Stimulated activated CD8-positive, alpha-beta memory T cell treated with anti-CD3 and anti-CD28 coated beads, Interleukin-2, amount 100 ng/mL, for 1 hour (primary cell): ENCODE measurements at places on chromosomes 7 and 10.

- no peak for DNase-seq
Observed at GRCh38 chr7:22581099-22581498, 81.1 kb upstream of the STEAP1B start.

GRCh38 chr7:45698303-45699014 is 124.3 kb downstream of the ADCY1 start:
- no peak for DNase-seq

DNA sequence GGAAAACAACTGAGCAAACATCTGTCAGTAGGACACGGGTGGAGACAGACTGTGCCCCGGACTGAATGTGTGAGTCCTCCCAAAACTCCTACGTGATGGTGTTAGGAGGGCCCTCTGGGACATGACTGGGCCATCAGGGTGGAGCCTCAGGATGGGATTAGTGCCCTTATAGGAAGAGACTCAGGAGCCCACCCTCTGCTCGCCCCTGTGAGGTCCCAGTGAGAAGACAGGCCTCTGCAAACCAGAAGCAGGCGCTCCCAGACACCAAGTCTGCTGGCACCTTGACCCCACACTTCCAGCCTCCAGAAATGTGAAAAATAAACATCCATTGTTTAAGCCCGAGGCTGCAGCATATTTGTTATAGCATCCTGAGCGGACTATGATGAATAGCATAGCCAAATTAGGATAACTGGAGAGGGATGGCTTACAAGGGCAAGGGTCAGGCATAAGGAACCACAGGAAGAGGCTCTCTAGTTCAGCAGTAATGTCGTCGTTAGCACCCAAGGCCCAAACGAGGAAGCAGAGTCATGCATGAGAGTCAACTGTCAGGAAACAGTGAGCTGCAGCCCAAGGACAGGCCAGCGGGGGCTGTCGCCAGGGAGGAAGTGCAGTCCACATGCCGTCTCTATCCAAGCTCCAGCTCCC is 50.6 kb downstream of the PTPRN2 start:
- no peak for DNase-seq

GRCh38 chr7:110557-111232 is 81.7 kb upstream of the FAM20C start:
- no peak for DNase-seq

GRCh38 chr10:22945934-22946673 is 18.3 kb downstream of the ARMC3 start:
- DNase-seq, result no peak

DNA sequence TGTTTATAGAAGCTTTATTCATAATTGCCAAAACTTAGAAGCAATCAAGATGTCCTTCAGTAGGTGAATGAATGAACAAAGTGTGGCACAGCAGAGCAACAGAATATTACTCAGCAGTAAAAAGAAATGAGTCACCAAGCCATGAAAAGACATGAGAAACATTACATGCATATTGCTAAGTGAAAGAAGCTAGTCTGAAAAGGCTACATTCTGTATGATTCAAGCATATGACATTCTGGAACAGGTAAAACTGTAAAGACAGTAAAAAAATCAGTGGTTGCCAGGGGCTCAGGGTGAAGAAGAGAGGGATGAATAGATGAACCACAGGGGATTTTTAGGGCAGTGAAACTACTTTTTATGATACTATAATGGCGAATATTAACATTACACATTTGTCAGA is 80.9 kb upstream of the APBB1IP start:
- no peak for DNase-seq

GRCh38 chr10:132263866-132264265 is 43.9 kb downstream of the STK32C start:
- DNase-seq, result no peak

GRCh38 chr7:107045980-107046379 is 1.5 kb downstream of the PRKAR2B start:
- DNase-seq, result no peak

DNA sequence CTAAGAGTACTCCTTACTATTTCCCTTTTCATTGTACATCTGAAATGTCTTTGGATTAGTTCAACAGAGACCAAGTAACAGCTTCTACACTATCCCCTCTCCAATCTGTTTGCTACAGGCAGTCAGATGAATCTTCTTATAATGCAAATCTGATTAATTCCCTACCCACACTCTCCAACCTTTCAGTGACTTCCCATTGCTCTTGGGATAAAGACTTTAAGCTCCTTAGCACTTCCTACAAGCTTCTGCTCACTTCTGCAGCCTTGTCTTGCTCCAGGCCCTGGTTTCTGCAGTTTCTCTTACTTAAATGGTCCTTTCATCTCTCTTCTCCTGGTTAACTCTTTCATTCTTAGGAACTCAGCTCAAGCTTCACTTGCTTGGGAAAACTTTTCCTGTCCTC is 65.2 kb upstream of the FEZF1 start:
- no peak for DNase-seq

DNA sequence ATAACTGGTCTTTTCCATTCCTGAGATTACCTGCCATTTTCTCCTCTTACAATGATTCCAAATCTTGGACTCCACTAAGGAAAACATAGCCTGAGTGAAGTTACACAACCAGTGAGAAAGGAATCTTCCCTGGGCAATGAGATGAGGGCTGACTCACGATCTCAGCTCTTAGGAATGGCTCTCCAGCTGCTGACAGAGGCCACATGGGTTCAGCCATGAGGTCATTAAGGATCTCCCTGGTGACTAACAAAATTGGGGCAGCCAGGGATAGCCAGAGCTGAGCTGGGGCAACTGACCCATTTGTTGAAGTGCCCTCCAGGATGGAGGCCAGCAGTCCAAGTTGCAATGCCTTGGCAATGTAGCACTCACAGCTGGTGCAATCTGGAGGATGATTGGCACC is 78.7 kb upstream of the MKLN1 start:
- no peak for DNase-seq

GRCh38 chr7:68813551-68814080 is 784.7 kb upstream of the AUTS2 start:
- no peak for DNase-seq

GRCh38 chr10:68027429-68027828 is 47.7 kb downstream of the HERC4 start:
- DNase-seq, result no peak

DNA sequence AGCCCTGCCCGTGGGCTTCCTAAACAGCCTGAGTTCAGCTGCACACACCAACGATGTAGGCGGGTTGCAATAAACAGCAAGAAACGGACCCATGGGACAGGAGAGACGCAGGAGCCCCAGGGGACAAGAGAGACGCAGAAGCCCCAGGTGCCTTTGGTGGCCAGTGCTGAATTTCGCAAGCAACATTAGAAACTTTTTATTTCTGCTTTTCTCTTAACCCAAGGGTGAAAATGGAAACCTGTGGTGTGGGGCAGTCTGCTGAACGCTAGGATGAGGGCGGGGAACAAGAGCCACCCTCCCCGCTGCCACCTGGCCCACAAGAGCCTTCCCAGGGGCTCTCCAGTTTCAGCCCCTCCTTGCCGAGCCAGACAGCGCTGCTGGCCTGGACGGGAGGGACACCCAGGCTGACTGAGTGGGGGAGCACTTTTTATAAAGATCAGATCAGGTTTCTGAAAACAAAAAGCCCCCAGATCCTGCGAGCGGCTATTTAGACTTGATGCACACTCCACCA is 20.0 kb upstream of the GPR146 start:
- no peak for DNase-seq

- no peak for DNase-seq
Observed at GRCh38 chr10:130215931-130216231, 79.7 kb downstream of the GLRX3 start.

GRCh38 chr10:120475844-120476791 is 19.1 kb downstream of the PLPP4 start:
- DNase-seq, result no peak

DNA sequence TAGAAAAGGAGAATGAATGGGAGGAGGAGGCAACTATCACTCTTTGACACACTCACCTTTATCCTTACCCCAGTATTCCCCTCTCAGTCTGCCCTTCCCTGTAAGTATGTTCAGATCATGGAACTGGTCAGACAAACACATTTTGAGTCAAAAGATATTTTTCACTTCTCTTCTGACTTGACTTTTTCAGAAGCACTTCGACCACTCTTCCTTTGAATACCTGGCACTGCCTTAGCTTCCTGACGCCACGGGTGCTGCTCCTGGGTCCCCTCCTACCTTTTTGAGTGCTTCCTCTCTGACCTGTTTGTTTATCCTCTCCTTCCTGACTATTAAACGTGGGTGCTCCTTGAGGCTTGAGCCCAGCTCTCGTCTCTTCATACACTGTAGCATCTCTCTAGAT is 19.8 kb upstream of the C10orf67 start:
- no peak for DNase-seq

DNA sequence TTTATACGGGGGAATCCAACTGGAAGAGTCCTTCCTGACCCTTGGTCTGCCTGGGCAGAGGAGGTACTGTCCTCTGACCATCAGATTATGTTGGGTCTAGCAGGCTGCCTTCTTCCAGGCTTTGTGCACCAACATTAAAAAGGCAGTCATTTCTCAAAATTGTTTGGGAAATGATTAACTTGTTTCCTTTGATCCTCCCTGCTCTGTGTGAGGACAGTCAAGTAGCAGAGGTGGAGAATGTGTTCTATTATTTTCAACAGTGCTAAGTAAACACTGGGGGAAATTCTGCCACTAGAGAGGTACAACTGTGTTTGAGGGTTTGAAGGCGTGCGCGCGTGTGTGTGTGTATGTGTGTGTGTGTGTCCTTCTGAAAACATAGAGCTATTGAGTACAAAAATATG is 20.6 kb downstream of the ACSL5 start:
- no peak for DNase-seq

- no peak for DNase-seq
Observed at GRCh38 chr10:45408421-45409319, 34.7 kb downstream of the ALOX5 start.

DNA sequence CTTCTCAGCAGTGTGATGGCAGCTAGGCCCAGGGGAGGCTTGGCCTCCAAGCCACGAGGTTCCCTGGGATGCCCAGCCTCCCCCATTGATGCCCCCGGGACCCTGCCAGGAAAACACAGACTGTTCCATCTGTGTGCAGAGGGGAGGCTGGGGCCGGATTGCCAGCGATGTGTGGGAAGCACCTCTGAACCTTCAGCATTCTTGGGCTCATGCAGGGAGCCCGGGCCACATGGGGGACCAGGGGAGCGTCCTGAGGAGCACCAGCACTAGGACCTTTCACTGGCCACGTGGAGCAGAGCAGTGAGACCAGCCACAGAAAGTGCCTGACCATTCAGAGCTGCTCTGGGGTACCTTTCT is 2.6 kb downstream of the IMPDH1 start:
- DNase-seq, result no peak

DNA sequence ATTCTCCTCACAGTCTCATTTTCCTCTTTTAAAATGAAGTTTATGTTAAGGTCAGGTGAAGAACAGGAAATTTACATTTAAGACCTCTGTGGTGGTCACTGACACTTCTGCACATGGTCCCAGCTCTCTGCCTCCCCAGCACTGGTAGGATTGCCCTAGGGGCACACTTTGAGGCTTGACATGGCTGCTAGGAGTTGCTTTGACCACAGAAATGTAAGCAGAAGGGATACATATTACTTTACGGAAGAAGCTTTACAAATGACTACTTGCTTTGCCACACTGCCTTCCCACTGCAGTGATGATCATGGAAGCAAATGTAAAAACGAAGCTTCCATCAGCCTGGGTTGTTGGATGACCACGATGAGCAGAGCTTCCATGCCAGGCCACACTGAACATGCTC is 53.1 kb upstream of the RSU1 start:
- no peak for DNase-seq

DNA sequence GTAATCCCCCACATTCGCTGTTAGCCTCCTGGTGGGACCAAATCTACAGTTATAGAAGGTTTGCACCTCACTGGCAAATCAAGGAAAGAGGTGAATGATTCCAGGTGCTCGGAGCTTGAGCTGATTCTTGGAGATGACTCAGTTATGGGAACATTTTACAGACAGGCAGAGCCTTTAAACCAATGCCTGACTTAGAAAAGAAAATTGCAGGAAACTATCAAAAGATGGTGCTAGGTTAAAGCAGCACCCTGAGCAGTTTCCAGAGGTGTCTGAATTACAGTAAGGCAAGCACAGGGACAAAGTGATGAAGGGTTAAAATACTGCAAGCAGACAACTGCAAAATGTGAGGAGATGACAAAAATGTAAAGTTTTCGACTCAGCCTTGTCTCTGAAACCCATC is 2.9 kb downstream of the LRRTM3 start:
- no peak for DNase-seq

GRCh38 chr7:103993551-103993950 is 4.1 kb upstream of the RELN start:
- DNase-seq, result no peak

- no peak for DNase-seq
Observed at GRCh38 chr10:69146759-69147158, 22.8 kb downstream of the VPS26A start.

DNA sequence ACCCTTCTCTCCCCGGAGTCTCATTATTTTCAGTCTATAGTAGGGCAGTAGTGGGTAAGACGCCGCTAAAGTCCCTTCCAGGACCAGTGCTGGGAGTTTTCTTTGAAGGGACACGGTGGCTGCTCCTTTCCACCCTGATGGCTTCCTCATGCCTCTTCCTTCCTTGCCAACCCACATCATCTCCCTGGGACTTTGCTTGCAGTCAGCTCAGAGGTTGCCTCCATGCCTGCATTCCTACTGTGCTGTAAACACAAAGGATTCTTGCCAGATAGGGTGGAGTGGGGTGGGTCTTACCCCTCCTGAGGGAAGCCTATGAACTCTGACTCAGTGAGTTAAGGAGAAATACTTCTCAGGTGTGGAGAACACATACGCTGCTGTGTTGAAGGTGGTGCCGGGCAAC is 59.9 kb upstream of the IGFBP3 start:
- DNase-seq, result no peak

DNA sequence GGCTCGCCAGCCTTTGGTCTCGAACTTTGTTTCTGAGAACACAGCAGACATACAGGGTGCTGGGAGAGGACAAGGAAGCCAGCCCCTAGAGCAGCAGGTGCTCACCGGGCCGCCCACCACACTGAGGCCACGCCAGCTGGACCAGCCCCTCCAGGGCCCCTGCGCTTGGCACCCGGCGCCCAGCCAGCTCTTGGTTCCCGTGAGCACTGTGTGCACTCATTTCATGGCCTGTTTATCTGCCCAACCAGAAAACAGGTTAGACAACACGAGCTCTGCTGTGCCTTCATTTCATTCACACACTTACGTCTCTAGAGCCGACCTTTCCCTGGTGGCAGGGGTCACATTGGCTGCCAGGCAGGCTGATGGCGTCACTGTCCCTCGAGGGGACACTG is 104.0 kb downstream of the CYTH3 start:
- DNase-seq, result no peak

DNA sequence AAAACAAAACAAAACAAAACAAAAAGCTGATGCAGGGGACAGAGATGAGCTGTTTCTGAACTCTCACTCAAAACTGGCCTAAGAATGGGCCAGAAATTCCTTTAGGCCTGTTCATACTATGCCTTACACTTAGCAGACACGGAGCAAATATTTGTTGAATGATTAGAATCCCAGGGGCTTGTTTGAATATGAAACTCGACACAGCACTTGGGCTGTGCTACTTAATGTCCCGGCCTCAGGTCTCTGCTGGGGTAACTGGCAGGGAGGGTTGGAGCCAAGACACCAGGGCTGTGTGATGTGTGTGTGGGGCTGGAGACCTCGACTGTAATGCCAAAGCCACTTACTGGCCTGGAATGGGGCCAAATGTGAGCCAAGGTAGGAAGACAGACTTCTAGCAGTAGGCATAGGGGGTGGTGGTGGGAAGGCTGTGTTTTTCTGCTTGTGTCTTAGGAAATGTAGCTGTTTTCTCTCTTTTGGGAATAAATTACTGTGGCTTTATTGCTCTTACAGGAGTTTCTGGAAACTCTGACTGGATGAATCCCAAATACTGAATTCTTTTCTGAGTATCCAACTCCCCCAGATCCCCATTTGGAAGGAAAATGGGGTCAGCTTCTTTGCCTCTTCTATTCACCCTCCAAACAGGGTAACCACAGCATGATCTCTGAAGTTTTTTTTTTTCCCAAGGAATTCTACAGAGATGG is 66.7 kb downstream of the EMX2 start:
- DNase-seq, result no peak
